Effector memory CD4-positive, alpha-beta T cell (primary cell): ENCODE measurements at places on chromosomes 6 and 20.

GRCh38 chr20:44483112-44483511 lies 7.4 kb downstream of the TTPAL start:
- no peak for DNase-seq
- H3K4me1 ChIP-seq, result no peaks in the 10 kb centered on the region

DNA sequence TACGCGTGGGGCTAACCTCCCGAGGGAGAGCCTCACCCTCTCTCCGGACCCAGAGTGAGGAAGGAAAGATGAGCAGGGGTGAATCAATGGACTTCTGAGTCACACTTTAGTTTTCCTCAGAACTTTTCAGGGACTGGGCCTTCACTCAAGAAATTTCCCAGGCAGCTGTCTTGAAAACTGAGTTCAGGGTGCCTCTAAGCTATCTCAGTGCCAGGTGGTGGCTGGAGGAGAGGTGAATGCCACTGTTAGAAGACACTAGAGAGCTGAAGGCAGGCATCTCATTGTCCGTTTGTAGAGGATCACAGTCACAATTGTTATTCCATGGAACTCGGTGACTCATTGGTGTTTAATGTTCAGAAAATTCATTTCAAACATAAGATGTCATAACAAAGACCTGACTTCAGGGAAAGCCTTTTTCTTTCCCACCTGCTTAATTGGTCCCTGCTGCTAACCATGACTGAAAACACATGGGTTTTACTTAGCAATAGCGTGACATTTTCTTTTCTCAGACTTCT lies 5.3 kb upstream of the SERPINB6 start:
- peaks cover 3% of the 10 kb centered on the region for H3K4me1 ChIP-seq
- no peak for DNase-seq
- H3K36me3 ChIP-seq, result no peaks in the 10 kb centered on the region

DNA sequence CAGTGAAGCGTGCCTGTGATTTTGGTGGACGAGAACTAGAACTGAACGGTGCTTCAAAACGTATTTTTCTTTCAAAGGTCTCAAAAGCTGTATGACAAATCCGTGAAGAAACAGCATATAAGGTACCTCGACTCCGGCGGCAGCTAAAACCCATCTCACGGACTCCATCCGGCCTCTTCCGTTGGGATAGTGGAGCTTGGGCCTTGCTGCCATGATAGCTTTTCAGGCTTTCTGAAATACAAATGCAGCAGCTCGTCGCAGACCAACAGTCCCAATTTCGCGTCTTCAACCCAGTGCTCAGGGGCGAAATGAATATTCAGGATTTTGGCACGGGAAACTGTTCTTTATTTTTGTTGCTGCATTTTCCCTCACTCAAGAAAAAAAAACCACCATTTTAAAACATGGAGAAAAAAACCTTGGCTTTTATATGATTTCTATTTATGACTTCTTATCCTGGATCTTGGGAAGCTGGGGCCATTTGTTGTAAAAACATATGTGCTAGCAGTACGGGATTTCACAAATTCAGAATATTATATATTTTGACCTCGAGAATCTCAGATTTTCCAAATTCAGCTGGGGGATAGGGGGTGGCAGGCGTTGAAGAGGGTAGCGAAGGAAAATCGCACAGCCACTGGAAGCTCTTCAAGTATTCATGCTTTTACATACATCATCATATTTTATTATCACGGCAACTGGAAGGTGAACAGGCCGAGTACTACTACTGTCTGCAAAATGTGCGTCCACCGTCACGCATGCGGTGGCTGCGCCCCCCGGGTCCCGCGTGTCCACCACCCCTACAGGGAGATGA lies 849 bp downstream of the GSTA4 start:
- H3K4me1 ChIP-seq, result no peaks in the 10 kb centered on the region
- DNase-seq, result no peak
- peak overlapping the region; percentile 77 for H3K4me3 ChIP-seq
- no peaks in the 10 kb centered on the region for H3K27me3 ChIP-seq
- no peaks in the 10 kb centered on the region for H3K36me3 ChIP-seq
- peak overlapping the region; percentile 97 for H3K27ac ChIP-seq

DNA sequence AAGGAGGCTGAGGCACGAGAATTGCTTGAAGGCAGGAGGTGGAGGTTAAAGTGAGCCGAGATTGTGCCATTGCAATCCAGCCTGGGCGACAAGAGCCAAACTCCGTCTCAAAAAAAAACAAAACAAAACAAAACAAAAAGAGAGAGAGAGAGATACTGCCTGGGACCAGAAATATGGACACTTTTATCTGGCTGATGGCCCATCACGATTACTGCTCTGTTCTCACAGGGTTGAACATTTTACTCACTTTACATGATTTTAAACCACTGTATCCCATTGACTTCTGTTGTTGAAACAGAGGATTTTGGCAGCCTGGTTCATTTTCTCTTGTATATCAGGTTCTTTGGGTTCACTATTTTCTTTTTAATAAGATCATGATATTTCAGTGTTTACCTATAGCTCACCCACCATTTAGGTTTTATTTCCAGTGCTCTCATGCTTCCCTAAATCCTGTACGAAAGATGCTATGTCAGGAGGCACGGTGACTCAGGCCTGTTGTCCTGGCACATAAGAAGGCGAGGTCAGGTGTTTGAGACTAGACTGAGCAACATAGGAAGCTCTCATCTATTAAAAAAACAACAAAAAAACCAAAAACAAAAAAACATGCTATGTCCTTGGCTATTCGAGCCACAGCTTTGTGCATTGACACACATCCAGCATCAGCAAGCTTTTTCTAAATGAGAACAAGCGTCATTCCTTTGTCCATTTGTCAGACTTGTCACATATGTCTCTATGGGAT lies 34.5 kb upstream of the RREB1 start:
- DNase-seq, result no peak
- no peaks in the 10 kb centered on the region for H3K4me1 ChIP-seq
- no peaks in the 10 kb centered on the region for H3K36me3 ChIP-seq
- no peak overlapping the region for H3K27ac ChIP-seq
- no peaks in the 10 kb centered on the region for H3K27me3 ChIP-seq

GRCh38 chr6:144007478-144008119 lies 460 bp downstream of the PLAGL1 start:
- H3K27me3 ChIP-seq, result peaks cover 4% of the 10 kb centered on the region
- no peak for DNase-seq
